ENCODE measurements at places on chromosomes 7 and 10.

DNA sequence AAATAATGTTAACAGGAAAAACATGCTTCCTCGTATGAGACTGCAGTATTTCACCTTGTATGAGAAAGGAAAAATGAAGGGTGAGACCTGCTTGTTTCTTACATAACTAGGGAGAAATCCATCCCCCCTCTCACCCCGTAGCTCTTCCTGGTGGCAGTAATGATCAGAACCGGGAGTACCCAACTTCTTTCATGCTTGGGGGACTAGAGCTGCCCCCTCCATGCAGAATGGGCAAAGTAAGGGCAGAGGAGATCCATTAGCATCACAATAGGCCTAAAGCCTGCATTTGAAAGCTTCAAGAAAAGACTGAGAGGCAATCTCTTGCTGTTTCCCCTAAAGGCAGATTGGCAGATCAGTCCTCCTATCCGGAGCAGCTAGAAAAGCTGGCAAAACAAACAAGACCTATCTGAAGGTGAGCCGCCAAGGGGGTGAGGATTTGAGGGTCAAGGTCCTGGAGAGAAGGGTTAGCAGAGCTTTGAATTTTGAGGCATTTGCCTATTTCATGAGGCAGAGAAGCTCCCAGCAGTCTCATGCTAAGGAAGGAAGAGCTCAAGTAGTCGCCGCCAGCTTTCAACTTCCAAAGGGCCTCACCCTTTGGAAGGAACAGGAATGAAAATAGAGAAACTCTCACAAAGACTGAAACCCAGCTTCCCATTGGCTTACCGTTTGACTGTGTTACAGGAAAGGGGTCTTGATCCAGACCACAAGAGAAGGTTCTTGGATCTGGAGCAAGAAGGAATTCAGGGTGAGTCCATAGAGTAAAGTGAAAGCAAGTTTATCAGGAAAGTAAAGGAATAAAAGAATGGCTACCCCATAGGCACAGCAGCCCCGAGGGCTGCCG lies 36.2 kb downstream of the BAG3 start:
- peak; percentile 64 for DNase-seq

- DNase-seq = no peak
Measured at GRCh38 chr7:81873559-81873958, 103.7 kb upstream of the HGF start.

DNA sequence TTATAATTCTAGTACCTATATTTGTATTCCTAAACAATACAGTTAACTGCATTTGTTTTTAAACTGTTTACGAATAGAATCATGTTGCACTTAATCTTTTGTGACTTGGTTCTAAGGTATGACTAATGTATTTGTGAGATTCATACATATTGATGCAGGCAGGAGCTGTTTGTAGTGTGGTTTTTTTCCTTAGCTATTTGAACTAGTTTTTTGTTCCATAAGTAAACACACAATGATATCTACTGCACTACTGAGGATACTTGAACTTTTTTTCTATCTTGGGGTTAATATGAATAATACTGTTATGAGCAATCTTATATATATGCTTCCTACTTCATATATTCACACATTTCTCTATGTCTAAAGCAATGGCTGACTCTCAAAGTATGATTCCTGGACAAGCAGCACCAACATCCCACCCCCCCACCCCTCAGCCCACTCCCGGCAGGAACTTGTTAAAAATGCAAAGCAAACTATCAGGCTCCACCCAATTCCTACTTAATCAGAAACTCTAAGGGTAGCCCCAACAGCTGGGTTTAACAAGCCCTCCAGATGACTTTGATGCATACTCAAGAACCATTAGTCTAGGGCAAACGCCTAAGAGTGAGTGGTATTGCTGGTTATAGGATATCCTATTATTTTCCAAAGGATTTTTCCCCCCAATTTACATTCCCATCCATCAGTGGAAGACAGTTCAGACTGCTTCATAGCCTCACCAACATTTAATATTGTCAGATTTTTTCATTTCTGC lies 25.8 kb downstream of the BRAF start:
- DNase-seq = no peak

DNA sequence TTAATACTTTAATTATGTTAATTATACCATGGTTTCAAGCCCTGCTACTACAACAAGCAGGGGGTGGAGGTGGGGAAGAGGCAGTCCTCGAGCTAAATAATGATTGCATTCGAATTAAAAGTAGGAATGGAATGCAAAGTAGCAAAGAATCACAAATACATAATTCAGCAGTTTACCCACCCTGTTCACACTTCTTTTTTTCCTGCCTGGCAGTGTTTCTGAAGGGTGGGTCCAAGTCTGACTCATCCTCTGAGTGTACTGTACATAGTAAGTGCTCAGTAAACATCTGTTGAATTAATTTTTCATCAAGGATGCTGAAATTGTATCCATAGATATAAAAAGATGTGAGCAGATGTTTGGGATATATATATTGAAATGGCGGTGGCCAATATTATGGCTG lies 778.8 kb downstream of the LRMDA start:
- DNase-seq = no peak

- no peak for DNase-seq
Measured at GRCh38 chr7:155000795-155001194, 2.1 kb downstream of the PAXIP1 start.

DNA sequence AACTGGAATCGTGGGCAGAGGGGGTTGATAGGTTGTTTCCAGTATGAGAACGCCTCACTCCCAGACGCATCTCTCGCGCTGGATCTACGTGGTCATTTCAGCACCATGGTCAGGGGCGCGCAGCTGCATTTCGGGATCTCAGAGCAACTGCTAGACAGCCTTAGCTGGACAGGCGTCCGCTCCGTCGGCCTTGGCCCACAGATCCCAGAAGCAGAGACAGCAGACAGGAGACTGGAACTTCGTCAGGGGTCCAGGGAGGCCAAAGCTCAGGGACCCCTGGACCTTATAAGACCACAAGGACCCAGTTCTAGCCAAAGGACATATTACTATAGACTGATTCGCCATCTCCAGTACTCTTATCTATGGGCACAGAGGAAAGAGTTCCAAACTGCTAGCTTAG lies 5.3 kb downstream of the NEUROG3 start:
- no peak for DNase-seq

GRCh38 chr10:92366412-92367021 lies 75.5 kb downstream of the MARCHF5 start:
- no peak for DNase-seq

DNA sequence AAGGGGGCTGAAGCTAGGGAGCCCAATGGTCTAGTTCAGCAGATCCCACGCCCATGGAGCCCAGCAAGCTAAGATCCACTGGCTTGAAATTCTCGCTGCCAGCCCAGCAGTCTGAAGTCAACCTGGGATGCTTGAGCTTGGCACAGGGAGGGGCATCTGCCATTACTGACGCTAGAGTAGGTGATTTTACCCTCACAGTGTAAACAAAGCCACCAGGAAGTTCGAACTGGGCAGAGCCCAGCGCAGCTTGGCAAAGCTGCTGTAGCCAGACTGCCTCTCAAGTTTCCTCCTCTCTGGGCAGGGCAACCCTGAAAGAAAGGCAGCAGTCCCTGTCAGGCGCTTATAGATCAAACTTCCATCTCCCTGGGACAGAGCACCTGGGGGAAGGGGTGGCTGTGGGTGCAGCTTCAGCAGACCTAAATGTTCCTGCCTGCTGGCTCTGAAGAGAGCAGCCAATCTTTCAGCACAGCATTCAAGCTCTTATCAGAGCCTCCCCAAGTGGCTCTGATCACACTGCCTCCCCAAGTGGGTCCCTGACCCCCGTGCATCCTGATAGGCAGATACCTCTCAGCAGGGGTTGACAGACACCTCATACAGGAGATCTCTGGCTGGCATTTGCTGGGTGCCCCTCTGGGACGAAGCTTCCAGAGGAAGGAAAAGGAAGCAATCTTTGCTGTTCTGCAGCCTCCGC lies 167.8 kb downstream of the CCDC71L start:
- DNase-seq = no peak

DNA sequence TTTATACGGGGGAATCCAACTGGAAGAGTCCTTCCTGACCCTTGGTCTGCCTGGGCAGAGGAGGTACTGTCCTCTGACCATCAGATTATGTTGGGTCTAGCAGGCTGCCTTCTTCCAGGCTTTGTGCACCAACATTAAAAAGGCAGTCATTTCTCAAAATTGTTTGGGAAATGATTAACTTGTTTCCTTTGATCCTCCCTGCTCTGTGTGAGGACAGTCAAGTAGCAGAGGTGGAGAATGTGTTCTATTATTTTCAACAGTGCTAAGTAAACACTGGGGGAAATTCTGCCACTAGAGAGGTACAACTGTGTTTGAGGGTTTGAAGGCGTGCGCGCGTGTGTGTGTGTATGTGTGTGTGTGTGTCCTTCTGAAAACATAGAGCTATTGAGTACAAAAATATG lies 20.6 kb downstream of the ACSL5 start:
- DNase-seq = no peak

DNA sequence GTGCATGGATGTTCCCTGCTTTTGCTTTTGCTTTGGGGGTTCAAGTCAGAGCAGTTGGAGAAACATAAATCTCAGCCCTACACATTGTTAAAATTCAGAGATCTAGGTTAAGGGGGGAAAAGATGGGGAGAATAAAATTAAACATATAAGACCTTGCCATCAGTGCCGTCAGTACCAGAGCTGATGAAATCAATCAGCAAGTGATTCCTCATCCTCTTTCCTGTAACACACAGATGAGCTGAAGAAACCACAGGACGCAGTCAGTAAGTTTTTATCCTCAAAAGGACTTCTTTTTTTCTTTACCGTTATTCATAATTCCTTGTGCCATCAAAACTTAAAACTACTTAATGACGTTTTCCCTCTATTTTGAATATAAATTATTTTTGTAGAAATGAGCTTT lies 5.9 kb downstream of the HECW1 start:
- no peak for DNase-seq

DNA sequence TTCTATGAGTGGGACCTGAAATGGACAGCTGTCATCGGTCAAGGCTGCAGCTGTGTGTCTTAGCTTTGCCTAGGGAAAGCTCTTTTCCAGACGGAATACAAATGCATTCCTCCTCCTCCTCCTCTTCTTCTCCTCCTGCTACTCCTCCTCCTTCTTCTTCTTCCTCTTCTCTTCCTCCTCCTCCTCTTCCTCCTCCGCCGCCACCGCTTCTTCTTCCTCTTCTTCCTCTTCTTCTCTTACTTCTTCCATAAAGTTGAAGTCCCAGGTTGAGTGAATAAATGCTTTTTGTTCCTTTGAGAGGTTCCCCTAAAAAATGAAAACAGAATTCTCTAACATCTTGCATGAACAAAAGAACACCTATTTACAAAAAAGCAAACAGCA lies 28.7 kb downstream of the KLF6 start:
- DNase-seq = no peak

DNA sequence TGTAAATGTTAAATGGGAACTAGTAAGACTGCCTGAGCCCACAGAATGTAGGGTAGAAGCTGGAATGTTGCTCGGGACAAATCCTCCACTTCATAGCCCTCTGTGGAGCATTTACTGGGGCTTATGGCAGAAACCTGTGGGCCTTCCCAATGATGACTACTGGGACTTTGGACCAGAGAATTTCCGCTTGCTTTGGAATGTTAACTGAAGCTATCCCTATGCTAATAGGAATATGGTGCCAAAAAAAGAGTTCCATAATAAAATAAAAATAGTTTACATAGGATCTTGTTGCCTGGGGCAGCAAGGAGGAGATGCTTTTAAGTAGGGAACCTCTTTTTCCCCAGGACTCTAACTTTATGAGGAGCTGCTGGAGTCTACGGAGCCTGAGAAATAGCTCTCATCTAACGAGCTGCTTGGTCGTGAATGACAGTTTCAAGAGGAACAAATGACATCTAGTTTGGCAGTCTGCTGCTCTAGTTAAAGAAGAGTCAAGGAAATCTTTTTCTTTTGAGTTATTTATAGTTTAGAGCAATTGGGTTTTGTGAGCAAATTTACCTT lies 5.7 kb upstream of the DYNC2I1 start:
- no peak for DNase-seq
